Body of pancreas (tissue), 4 donors: ENCODE measurements at places on chromosomes 1 and 21. TPM values are rescaled to one million over a fixed set of nuclear protein-coding genes. Genes with fewer than 3 reads are reported as not detected.

DNA sequence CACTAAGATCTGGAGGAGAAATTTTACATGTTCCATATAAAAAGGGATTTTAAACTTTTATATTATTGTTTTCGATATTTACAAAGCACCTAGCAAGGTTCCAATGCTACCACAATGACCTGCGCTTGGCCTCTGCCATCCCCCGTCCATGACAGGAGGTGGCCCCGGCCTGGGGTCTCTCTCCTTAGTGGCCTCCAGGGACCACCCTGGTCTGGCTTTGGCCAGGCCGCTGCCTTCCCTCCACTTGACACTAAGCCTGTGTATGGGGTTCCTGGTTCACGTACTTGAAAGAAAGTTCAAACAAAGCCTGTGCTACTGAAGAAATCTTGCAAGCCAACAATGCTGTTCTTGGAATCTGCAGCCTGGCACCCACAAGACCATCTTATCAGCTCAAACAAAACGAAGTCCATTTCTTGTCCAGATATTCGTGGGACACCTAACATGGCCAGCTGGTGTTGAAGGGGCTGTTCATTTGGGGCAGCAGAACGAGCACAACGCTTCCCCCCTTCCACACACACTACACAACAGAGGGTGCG is 12.8 kb downstream of the PRDM15 start:
- no peak overlapping the region for H3K4me3 ChIP-seq
- H3K27me3 ChIP-seq: no peaks in the 10 kb centered on the region
- H3K36me3 ChIP-seq: no peaks in the 10 kb centered on the region
- no peak overlapping the region for H3K27ac ChIP-seq
- peaks cover 22% of the 10 kb centered on the region for H3K4me1 ChIP-seq

Gene ENAH
- total RNA-seq: 21.1 TPM

DNA sequence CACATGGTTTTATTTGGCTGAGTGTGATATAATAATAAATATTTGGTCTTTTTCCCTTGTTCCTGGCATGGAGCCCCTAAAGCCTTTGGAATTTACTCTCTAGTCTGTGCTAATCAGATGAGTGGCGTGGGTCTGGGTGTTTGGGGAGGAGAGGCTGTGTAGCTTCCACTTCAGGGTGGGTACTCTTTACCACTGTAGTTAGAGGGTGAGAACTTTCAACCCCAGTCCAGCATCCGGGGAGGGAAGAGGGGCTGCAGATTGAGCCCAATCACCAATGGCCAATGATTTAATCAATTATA is 20.0 kb downstream of the USP25 start:
- H3K27ac ChIP-seq: no peak overlapping the region
- H3K27me3 ChIP-seq: no peaks in the 10 kb centered on the region
- DNase-seq: no peak
- H3K4me3 ChIP-seq: no peak overlapping the region
- H3K36me3 ChIP-seq: no peaks in the 10 kb centered on the region

Gene FCRL1
- total RNA-seq: not detected

Gene PAQR6
- total RNA-seq: not detected

DNA sequence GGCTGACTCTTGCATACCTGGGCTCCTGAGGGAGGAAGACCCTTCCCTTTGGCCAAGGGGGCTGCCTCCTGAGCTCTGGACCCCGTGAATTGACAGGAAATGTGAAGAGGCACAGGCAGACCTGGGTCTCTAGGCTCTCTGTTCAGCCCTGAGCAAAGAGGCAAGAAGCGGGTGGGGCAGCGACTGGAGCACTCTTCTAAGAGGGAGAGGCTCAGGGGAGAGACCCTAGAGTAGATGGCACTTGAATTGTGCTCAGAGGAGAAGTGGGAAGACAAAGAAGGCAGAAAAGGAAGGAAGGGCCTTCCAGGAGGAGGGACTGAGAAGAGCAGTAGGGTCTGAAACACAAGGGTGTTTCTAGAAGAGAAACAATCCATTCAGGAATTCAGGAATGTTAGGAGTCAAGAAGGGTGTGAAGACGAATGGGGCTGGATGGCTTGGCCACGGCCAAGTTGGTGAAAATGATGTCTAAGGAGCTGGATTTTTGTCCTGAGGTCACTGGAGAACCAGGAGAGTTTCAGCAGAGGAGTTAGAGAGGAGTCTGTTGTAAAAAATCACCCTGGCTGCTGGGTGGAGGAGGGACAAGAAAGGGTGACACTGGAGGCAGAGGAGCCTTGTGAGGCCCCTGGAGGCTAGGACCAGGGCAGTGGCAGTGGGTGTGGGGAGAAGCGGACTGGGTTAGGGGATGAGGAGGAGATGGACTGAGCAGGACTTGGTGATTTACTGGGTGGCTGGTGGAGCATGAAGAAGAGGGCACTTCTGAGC is 5.3 kb downstream of the TIE1 start:
- H3K27me3 ChIP-seq: no peaks in the 10 kb centered on the region
- no peaks in the 10 kb centered on the region for H3K4me1 ChIP-seq
- DNase-seq: no peak
- no peak overlapping the region for H3K27ac ChIP-seq
- H3K4me3 ChIP-seq: no peak overlapping the region

- H3K4me3 ChIP-seq: no peak overlapping the region
- no peaks in the 10 kb centered on the region for H3K4me1 ChIP-seq
- no peak for DNase-seq
- H3K27me3 ChIP-seq: no peaks in the 10 kb centered on the region
- no peak overlapping the region for H3K27ac ChIP-seq
- no peaks in the 10 kb centered on the region for H3K36me3 ChIP-seq
Observed at GRCh38 chr1:97093741-97094140, 372.2 kb downstream of the PTBP2 start.

DNA sequence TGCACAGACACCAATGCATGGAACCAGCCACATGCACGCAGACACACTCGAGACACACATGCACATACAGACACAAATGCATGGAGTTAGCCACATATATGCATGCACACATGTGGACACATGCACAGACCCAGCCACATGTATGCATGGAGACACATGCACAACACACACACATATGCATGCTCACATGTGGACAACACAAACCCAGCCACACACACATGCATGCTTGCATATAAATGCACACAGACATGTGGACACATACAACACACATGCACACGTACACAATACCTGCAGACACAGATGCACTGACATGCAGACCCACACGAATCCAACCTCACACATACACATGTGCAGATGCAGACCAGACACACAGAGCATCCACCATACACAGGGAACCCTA is 31.1 kb downstream of the WNT9A start:
- DNase-seq: no peak
- no peak overlapping the region for H3K4me3 ChIP-seq
- H3K27me3 ChIP-seq: no peaks in the 10 kb centered on the region
- no peaks in the 10 kb centered on the region for H3K4me1 ChIP-seq
